Jurkat, Clone E6-1 (cell line): ENCODE measurements at places on chromosomes 5 and 9.

- DNase-seq = no peak
These were observed 159.9 kb downstream of the FANCC start for GRCh38 chr9:95157481-95158151.

DNA sequence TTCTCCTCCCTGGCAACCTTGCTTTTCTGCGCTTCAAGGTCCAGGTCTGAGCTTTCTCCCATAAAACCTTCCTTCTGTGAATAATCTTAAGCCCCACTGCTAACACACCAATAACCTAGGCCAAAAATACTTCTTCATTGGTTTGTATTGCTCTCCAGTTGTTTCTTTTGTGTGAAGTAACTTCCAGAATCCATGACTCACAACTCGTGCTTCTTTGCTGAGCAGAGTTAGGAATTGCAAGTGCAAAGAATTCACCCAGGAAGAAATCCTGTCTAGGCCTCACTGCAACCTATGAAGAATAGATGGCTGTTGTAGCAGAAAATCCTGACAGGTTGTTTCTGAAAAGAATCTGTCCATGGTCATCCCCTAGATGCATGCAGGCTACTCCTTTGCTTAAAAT lies 295.7 kb downstream of the MED10 start:
- DNase-seq = no peak

- DNase-seq = peak; percentile 17
These were observed 743 bp downstream of the NR3C1 start for GRCh38 chr5:143402553-143403333.

- no peak for DNase-seq
These were observed 2.5 kb upstream of the NDFIP1 start for GRCh38 chr5:142106061-142106460.

DNA sequence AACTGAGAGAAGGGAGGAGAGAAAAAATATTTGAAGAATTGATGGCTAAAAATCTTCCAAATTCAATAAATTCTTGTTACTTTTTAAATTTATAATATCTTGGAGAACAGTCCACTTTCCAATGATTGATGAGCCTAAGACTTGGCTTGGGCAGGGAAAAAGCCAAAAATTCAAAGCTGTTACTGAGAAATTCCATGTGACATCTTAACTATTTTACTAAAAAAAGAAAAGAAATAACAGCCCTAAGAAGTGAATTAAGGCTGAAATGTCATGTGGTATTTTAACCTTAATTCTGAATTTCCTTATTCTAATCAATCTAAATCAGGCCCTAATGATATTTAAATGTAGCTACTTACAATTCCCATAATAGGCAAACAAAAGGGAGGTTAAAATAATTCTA lies 53.4 kb downstream of the CETN3 start:
- DNase-seq = no peak

DNA sequence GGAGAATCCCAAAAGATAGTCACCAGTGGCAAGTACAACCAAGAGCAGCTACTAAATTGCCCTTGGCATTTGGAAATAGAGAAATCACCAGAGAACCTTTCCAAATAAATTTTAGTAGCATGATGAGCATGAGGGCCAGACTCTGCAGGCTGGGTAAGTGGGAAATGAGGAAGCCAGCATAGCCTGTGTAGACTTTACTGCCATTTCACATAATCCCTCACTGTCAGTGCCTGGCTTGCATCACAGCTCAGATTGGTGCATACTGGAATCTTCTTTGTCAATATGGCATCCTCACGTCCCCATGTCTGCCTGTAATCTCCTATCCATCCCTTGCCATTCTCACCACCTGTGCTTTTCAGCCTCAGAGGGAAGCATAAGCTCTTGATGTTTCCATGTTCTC lies 14.5 kb downstream of the GRAMD2B start:
- no peak for DNase-seq

- DNase-seq = no peak
These were observed 5.6 kb upstream of the HNRNPAB start for GRCh38 chr5:178198706-178199105.

DNA sequence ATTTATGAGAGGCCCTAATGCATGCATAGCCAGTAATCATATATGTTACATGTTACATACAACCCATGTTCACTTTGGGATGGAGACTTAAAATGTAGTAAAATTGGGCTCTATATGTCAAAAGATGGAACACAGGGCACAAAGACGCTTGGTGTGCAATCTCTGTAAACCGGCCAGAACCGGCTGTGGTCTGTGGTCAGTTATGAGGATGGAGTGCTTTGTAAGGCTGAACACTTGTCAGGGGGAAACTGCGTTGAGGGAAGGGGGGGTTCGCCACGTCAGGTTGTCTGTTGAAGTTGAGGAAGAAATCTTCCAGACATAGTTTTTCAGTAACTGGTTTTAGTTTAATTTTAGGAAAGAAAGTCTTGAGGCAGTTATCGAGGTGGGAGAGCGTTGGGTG lies 2.7 kb upstream of the CKMT2 start:
- no peak for DNase-seq
